ENCODE measurements at places on chromosomes 5 and 9.

DNA sequence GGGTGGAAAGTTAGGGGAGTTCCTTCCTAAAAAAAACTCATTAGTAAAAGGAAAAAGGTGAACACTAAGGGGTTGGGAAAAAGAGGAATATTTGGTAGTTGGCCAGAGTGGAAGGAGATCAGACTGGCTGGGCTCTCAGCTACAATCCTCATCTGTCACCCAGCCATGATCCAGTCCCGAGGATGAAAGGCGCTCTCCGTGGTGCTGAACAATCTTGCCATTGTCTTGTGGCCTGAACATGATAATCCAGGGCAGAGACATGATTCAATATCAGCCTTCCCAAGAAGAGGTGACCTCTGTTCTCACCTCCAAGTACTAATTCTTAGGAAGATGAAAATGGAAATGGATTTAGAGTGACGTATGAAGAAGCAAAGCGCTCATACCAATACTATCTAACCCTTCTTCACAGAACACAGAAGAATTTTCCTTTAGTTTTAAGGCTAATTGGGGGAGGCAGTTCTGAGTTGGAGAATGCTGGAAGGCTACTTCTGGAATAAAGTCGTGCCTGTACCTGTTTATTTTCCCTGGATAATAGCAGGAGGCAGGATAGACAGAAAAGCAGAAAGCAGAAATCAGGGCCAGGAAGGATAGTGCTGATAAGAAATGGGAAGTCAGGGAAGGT lies 36.6 kb upstream of the MYORG start:
- DNase-seq, result no peak

GRCh38 chr5:143258559-143259253 lies 144.8 kb downstream of the NR3C1 start:
- no peak for DNase-seq

- DNase-seq, result no peak
Measured at GRCh38 chr9:21657966-21658667, 144.3 kb upstream of the MTAP start.

DNA sequence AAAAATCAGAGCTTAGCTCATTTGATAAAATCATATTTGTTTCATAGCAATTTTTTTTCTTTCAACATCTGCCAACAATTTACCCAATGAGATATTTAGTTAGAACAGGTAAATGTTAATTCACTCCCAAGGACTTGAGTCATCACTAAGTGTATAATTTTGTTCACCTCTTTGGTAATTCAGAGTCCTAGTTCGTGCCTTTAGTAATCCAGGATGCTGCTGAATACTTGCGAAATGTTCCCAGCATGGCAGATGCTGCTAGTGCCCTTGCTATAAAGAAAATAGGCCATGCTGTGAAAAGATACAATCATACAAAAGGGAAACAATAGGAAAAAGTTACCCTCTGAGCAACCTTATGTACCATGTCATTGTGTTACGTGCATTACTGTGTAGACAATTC lies 210.5 kb downstream of the CSNK1G3 start:
- no peak for DNase-seq

DNA sequence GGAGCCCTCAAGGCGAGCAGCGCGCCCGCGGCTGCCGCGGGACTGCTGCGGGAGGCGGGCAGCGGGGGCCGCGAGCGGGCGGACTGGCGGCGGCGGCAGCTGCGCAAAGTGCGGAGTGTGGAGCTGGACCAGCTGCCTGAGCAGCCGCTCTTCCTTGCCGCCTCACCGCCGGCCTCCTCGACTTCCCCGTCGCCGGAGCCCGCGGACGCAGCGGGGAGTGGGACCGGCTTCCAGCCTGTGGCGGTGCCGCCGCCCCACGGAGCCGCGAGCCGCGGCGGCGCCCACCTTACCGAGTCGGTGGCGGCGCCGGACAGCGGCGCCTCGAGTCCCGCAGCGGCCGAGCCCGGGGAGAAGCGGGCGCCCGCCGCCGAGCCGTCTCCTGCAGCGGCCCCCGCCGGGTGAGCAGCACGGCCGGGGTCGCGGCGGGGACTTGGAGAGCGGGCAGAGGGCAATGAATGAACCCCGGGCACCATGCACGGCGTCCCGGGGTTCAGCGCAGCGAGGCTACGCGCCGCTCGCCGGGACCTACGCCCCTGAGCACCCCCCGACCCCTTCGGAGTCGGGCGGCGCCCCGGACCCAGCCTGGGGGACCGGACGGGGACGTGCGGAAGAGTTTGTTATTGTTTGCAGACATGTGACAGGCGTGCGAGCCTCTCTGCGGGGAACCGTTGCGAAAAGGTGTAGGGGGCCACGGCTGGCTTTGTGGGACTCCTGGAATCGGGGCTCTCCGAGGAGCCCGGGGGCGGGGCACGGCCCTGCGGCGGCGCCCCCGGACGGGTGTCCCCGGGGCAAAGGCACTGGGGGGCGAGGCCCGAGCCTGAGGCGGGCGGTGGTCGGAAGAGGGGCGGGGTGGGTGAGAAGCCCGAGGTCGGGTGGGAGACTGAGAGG lies 553 bp downstream of the MAP3K1 start:
- DNase-seq, result no peak

DNA sequence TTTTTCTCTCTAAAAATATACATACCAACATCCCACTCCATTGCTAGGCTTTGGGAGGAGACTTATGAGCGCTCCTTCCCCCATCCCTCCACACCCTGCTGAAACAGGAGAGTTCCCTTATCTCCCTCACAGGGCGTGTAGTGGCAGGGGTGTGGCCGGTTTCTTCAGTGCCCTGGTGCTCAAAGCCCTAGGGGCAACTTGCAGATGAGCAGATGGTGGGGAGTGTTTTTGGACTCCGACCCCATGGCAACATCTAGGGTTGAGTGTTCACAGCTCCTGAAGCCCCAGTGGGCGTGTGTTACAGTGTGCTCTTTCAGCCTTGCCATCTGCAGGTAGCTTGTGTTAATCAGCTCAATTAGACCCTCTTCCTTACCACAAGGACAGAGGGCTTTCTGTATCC lies 409.5 kb downstream of the MAT2B start:
- no peak for DNase-seq
